ENCODE measurements at places on chromosomes 4 and X. TPM values are rescaled to one million over a fixed set of nuclear protein-coding genes. Genes with fewer than 3 reads are reported as not detected.

Gene CD40LG
- not detected for polyA plus RNA-seq

Gene WDR1
- 419 TPM for polyA plus RNA-seq

DNA sequence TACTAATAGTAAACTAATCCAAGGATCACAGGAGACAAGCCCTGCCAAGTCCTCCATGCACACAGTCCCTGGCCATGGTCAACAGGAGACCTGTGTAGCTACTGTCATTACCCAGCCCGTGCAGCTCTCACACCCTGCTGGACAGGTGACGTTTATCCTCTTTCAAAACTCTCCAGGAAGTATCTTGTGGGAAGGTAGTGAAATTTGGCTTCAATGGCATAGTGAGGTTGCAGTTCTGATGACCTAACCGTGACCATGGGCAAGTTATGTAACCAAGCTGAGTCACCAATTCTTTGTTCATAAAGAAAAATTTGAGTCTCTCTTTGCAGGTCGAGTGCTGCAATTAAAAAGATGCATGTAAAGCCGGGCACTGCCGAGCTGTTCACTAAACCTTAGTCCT, 11.3 kb upstream of the SLC2A9 start:
- DNase-seq: peak; percentile 90

DNA sequence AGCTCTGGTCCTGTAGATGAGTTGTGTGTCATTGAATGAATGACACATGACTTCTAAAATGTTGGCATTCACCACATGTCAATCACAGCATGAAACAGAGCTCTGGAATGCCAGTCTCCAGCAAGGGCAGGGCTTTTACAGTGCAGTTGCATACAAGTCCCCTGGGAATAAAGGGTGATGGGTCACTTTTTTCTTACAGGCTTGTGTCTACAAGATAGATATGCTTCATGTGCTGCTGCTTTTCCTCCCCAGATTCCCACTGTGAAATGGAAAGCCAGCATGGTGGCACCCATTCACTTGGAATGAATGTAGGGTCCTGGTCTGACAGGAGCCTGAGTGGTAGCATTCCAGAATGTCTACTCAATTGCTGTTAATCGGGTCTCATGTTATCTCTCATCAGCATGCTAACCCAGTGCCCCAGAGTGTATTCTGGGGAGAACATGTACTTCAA, 159.1 kb upstream of the KIT start:
- DNase-seq: peak; percentile 85

DNA sequence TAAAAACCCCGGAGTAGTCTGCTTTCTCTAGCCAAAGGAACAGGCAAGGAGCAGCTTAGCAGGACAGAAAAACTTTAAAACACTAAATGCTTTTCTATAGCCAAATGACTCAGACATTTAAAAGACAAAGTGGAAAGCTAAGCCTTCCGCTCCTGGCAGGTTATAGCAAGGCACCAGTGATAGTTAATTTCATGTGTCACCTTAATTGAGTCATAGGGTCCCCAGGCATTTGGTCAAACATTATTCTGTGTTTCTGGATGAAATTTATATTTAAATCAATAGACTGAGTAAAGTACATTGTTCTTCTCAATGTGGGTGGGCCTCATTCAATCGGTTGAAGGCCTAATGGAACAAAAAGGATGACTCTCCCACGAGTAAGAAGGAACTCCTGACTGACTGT, 885.7 kb upstream of the ADGRL3 start:
- no peak for DNase-seq

DNA sequence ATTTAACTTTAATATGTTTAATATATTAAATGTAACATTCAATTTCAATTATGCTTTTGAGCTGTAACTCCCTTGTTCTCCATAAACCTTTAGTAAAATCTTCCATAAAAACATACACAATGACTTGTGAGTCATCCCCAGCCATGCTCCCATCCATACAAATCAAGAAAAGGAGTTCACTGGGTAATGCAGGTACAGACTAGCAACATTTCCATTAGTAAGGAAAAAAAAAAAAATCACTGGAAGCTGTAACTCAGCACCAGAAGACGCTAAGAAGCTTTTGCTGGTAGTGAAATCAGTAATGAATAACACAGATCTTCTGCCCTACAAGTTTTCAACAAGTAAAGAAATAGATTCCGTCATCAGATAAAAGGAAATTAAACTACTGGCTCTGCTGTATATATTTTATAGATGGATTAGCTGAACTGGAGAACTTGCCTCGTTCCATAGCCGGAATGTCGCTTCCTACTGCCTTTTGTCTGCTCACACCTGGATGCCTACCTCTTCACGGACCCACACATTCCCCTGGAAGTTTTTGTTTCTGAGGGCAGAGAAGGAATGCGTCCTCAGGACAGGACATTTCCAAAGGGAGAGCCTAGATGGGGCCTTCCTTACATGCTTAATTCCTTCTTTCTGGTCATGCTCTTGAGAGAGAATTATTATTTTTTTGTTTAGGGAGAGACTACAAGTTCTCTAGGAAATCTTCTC, 298.4 kb upstream of the ANKRD50 start:
- no peak for DNase-seq

- DNase-seq: no peak
These were observed 11.0 kb upstream of the CYTL1 start for GRCh38 chr4:5030221-5030620.

DNA sequence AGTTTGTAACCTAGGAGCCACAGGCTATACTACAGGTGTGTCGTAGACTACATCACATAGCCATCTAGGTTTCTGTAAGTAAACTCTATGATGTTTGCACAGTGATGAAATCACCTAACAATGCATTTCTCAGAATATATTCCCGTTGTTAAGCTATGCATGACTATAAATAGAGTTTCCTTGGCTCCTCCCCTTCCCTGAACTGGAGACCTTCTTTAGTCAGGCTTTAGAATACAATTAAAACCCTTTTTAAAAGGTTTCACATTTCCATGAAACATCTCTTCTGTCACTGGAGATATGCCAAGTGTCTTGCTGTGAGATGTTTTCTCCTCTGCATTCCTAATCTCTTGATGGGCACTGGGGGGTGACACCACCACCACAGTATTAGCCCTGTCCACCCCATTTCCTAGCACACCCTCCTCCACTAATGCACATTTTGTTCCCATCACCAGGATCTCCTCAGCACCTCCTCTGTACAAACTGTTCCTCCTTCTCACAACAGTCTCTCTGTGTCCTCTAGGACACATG, 334.6 kb upstream of the CPEB2 start:
- no peak for DNase-seq

GRCh38 chrX:30881797-30882196, 7.3 kb downstream of the TAB3 start:
- no peak for DNase-seq

DNA sequence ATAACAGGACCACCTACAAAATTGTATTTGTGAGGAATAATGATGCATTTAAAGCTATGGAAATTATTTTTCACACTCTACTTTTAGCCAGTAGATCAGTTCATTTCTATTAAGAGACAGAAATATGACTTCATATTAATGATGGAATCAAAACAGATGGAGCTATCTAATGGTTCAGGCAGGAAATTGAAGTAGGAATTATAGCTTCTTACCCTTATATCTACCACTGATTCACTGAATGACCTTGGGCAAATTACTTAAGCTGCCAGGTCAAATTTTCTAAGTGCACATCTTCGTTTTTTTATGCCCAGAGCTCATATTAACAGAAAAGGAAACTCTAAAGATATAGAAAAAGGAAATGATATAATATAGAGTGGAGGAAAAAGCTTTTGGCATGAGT, 323.1 kb downstream of the PCDH10 start:
- no peak for DNase-seq

Gene ARHGEF6
- 3.6 TPM for polyA plus RNA-seq

Gene RTL5
- 1.5 TPM for polyA plus RNA-seq

DNA sequence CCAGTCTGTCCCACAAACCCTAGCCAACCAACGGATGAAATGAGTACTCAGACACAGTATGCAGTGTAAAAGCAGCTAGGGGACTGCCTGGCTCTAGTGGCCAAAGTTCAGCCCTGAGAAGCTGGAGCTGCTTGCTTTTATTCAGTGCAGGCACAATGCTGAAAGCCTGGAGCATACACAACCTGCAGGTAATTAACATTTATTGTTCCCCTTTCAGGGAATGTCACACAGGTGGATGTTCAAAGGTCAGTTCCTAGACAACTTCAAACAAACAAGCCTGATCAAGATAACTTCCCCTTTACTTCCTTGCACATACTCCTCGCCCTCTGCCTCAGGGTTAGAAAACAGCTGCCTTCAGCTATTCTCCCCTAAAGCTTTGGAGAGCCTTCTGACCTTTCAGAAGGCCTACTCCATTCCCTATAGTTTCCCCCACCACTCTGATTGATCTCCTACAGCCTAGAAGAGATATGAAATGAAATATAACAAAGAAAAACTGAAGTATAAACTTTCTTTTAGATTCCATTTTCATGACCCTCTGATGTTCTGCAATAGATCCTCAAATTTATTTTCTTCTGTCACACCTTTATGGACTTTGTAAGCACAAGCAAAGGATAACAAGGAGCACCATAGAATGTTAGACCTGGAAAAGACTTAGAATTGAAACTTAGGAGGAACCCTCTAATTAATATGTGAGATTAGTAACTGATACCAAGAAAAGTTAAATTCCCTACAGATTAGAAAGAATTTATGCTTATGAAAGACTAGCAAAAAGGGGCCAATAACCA, 6.8 kb upstream of the DCAF8L1 start:
- DNase-seq: no peak

GRCh38 chrX:39298821-39299220, 497.6 kb downstream of the MID1IP1 start:
- no peak for DNase-seq

DNA sequence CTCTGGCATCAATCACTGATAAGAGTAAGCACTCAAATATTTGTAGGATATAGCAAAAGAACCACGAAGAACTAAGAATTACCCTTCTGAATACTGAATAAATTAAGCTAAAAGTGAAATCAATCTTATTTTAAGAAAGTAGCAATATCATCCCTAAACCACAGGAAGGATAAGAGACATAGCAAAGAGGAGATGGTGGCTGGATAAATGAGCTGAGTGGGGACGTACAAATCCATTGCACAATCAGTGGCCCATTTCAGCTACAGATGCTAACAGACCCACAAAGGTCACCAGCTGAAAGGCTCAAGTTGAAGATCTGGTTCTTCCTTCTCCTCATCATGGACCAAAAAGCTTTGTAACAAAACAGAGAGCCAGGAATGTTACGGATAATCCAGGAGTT, 77.1 kb downstream of the SLC9A7 start:
- DNase-seq: peak; percentile 7

Data from GM23248 (cell line).